A673 (cell line): ENCODE measurements at places on chromosomes 1 and 21. TPM values are rescaled to one million over a fixed set of nuclear protein-coding genes. Genes with fewer than 3 reads are reported as not detected.

Gene KRTAP12-2
- total RNA-seq: 1.6 and 1.8 TPM in 2 replicates

Gene ASPM
- 72.2 and 78.5 TPM in 2 replicates for total RNA-seq

Gene PTPRU
- total RNA-seq: 6.8 and 15.6 TPM in 2 replicates

Gene KRTAP10-10
- total RNA-seq: not detected in 2 replicates

DNA sequence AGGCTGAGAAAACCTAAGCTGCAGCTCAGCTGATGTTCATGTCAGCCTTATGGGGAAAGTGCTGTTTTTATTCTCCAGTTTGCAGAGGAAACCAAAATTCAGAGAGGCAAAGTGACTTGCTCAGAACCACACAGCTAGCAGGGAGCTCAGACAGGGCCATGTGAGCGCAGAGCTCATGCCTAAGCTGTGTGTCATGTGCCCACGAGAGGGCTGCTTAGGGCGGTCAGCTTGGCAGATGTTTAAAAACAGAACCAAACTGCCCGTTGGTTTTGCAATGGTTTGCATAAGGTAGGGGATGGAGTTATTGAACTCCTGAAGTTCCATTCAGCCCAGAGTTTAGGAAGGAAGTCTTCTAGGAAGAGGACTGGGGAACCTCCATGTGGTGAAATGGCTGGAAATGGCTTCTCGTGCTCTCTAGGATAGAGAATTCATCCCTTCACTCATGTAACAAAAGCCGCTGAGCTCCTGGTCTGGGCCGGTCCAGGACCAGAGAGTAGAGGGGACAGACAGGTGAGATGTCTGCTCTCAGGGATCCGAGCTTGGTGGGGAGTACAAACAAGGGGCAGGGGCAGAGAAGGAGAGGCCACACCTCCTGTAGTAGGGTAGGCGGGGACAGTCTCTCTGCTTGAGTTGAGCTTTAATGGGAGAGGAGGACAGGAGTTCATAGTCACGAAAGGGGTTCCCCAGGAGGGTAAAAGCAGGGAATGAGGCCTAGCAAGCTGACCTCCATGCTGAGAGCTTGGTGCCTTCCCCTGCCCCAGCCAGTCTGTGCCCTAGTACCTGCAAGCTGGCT, 46.9 kb downstream of the ARHGEF10L start:
- DNase-seq: no peak
- H3K27me3 ChIP-seq: no peaks in the 10 kb centered on the region
- no peak overlapping the region for H3K27ac ChIP-seq

- no peak for DNase-seq
- no peaks in the 10 kb centered on the region for H3K27me3 ChIP-seq
- H3K36me3 ChIP-seq: no peaks in the 10 kb centered on the region
- H3K4me3 ChIP-seq: no peak overlapping the region
- no peaks in the 10 kb centered on the region for H3K4me1 ChIP-seq
These were observed 48.6 kb downstream of the EXO1 start for GRCh38 chr1:241896670-241896962.

GRCh38 chr1:115545791-115546733, 95.7 kb upstream of the VANGL1 start:
- peak; percentile 80 for DNase-seq
- peaks cover 8% of the 10 kb centered on the region for H3K4me1 ChIP-seq
- H3K4me3 ChIP-seq: no peak overlapping the region
- H3K36me3 ChIP-seq: no peaks in the 10 kb centered on the region

GRCh38 chr1:180631194-180631765, 542 bp upstream of the XPR1 start:
- H3K27me3 ChIP-seq: no peaks in the 10 kb centered on the region
- peak; percentile 23 for DNase-seq
- H3K4me1 ChIP-seq: peaks cover 35% of the 10 kb centered on the region
- H3K36me3 ChIP-seq: no peaks in the 10 kb centered on the region
- no peak overlapping the region for H3K27ac ChIP-seq
- no peak overlapping the region for H3K4me3 ChIP-seq
